Lower lobe of right lung (tissue), 2 donors: ENCODE measurements at places on chromosomes 13 and 19. TPM values are rescaled to one million over a fixed set of nuclear protein-coding genes. Genes with fewer than 3 reads are reported as not detected.

GRCh38 chr19:30669329-30670010 lies 297.3 kb downstream of the ZNF536 start:
- no peaks in the 10 kb centered on the region for H3K36me3 ChIP-seq
- no peaks in the 10 kb centered on the region for H3K4me1 ChIP-seq
- peak; percentile 72 for DNase-seq
- H3K27me3 ChIP-seq = peaks cover 42% of the 10 kb centered on the region

The C19orf85 gene
- total RNA-seq = not detected

DNA sequence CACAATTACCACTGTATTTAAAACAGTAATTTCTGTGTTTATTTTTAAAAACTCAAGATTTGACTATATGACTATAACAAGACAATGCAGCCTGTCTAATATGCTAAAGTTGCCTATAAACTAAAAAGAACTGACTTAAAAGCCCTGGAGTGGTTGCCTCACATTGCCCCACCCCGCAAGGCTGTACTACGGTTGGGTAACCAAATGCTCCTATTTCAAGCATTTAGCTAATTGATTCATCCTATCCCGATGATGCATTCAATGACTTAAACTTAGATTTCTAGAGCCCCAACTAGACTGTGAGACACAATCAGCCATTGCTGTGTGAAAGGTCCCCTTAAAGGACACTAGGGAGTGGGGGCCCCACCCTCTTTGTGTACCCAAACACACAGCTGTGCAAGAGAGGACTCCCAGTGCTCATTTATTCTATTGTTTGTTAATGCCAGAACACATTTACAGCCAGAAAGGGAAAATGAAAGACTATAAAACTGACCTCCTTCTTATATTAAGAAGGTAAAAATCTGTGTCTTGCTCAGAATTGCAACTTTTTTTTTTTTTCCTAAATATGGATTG lies 66.9 kb downstream of the MIPEP start:
- peaks cover 4% of the 10 kb centered on the region for H3K4me1 ChIP-seq
- DNase-seq = no peak
- no peaks in the 10 kb centered on the region for H3K27me3 ChIP-seq

The DACH1 gene
- 8.1 TPM for total RNA-seq

- peaks cover 16% of the 10 kb centered on the region for H3K4me1 ChIP-seq
- H3K27me3 ChIP-seq = no peaks in the 10 kb centered on the region
- no peaks in the 10 kb centered on the region for H3K36me3 ChIP-seq
- H3K4me3 ChIP-seq = no peak overlapping the region
Measured at GRCh38 chr13:98647121-98647520, 70.2 kb upstream of the STK24 start.
